ENCODE measurements at places on chromosomes 16 and 17.

DNA sequence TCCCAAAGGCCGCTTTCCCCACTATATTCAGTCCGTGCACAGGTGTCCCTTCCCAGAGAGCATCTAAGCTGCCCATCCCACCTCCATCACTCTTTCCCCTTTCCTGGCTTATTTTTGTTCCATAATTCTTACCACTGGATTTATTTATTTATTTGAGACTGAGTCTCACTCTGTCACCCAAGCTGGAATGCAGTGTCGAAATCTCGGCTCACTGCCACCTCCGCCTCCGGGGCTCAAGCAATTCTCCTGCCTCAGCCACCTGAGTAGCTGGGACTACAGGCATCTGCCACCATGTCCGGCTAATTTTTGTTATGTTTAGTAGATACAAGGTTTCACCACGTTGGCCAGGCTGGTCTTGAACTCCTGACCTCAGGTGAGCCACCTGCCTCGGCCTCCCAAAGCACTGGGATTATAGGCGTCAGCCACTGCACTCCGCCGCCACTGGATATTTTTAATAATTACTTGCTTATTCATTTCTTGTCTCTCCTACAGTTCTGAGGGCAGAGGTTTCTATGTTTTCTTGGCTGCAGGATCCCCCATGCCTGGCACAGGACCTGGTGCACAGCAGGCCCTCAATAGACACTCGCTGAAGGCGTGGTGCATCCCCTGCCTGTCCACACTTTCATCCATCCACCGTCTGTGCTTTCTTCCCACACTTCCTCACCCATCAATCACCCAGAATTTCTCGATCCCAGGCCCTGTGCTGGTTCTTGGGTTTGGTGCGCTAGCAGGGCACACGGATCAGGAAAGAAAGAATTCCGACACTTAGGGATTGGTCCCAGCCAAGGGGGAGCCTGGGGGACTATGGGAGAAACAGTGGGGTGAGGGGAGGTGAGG lies 9.9 kb upstream of the ADGRG1 start:
- no peak for DNase-seq

- DNase-seq, result no peak
Measured at GRCh38 chr16:2422123-2422867, 7.0 kb upstream of the CCNF start.

DNA sequence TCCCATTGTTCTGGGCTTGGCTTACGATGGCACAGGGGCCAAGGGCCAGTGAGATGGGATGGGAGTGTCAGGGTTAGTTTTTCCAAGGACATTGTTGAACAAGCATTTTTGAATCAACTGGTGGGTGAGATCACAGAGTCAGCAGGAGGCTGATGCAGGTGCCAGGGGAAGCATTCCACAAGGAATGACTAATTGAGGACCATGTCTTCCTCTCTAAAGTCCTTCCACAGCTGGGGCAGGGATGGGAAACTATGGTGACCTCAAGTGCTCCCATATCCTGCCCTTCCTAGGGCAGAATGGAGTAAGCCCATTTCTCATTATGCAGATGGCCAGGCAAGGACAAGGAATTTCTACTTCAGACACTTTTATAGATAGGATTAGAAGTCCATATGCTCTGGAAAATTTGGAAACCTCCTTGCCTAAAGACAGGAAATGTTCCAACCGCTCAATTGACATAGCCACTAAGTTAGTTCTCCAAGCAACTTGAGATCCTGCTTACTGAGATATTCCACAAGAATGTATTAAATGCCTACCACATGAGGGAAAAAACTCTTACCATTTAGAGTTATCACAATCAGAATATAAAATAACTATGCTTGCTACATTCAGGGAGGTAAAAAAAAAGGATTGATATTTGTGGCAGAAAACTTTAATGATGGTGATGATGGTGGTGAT lies 21.2 kb upstream of the ENGASE start:
- DNase-seq, result no peak

DNA sequence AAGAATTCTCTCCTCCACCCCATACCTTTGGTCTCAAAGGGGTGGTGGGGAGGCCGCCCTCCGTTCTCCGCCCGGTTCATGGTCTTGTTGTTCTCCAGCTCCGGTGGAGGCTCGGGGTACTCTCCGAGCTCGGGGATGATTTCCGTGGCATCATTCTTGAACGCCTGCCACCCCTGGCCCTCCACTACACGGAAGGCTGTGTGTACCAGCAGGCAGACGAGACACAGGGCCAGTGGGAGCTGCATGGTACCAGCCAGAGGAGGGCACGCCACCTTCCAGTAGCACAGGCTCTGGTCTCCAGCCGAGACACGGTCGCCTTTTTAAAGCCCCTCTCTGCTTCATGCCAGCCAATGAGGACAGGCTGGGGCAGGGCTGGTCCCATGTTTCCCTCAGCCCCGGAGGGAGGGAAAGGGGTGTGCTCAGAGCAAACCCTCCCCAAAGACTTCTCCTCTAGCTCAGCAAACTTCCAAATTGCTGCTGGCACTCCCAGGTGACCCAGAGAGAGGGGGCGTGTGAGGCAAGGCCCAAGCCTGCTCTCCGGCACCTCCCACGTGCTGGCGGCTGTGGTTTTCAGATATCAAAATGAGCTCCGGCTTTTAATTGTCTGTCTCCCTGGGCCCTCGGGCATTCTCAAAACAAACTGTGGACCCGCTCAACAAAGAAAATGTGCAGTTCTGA lies at the start of gene SOST:
Gene SOST (minus strand): TSS at position 295 of the 678 bp plus-strand sequence. CDS start 50 bp downstream, at position 245.
- no peak for DNase-seq

All from stimulated activated CD8-positive, alpha-beta memory T cell treated with anti-CD3 and anti-CD28 coated beads, Interleukin-2, amount 100 ng/mL, for 48 hours (primary cell).